Activated T-helper 9 cell treated with anti-CD3 and anti-CD28 coated beads, Interleukin-2, amount 50 U/mL, for 16 hours (primary cell): ENCODE measurements at places on chromosomes 2 and 18.

DNA sequence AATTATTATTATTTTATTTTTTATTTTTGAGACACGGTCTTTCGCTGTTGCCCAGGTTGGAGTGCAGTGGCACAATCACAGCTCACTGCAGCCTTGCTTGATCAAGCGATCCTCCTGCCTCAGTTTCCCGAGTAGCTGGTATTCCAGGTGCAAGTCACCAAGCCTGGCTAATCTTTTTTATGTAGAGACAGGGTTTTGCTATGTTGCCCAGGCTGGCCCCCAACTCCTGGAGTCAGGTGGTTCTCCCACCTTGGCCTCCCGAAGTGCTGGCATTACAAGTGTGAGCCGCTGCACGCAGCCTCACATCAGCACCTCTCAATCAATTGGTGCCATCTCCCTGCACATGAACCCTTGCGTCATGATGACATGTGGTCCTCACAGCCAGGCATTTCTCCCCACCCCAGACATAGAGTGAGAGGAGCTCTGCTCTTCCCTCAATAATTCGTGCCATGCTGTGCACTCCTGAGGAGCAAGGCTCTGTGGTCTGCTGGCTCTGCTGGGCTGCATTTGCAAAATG lies 5.9 kb downstream of the INPP5D start:
- DNase-seq, result no peak

GRCh38 chr2:10532638-10533101 lies 84.5 kb upstream of the ODC1 start:
- no peak for DNase-seq

GRCh38 chr2:40433736-40434135 lies 18.2 kb downstream of the SLC8A1 start:
- DNase-seq, result no peak

GRCh38 chr18:74604361-74604760 lies 6.7 kb downstream of the ZNF407 start:
- DNase-seq, result no peak

- DNase-seq, result no peak
Observed at GRCh38 chr2:27622921-27623384, 5.9 kb downstream of the CCDC121 start.

DNA sequence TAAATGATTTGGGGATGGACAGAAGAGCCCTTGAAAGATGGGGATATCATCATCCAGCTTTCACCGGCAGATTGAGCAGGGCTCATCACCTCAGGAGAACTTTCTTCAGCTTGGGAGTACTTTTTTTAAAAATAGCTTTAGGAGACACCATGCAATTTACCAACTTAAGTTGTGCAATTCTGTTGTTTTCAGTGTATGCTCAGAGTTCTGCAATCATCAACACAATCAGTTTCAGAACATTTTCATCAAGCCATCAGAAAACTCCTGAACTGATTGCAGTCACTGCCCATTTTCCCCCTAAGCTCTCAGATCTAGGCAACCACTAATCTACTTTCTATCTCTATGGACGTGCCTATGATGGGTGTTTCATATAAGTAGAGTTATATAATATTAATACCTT lies 117.7 kb downstream of the CRIM1 start:
- DNase-seq, result no peak

DNA sequence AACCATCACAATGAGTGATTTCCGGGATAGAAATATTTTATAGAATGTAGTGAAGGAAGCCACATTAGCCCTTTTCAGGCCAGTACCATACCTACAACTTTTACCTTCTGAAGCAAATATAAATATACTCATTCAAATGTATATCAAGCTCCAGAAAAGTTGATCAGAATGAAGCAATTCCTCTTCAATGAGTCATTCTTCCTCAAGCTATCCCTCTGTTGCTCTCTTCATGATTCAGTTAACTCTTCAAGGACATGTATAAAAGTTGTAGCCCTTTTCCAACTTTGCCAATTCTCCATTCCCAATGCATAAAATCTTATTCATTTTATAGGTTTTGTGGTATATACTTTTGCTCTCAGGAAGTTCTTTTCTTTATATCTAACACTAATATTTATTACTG lies 242.1 kb upstream of the RGPD4 start:
- no peak for DNase-seq

DNA sequence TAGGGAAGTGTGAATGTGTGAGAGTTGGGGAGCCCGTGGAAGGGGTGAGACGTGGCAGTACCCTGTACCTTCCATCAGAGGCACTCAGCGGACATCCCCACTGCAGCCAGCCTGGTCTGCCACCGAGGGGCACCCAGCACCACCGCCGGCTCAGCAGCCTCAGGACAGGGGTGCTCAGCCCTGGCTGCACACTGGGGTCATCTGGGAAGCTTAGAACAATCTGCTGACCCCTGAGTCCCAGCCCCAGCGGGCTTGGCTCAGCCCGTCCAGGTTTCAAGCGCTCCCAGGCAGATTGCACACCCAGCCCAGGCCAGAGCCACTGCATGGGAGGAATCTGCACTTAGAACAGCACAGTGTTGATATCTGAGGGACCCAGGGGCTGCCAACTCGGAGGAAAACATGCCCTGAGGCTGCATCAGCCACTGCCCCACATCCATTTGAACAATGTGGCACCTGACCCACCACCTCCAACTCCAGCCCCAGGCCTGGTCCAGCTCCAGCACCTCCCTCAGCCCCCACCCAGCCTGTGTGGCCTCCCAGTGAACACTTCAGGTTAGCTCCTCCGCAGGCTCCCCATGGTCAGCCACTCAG lies 147.1 kb upstream of the OTOS start:
- no peak for DNase-seq

DNA sequence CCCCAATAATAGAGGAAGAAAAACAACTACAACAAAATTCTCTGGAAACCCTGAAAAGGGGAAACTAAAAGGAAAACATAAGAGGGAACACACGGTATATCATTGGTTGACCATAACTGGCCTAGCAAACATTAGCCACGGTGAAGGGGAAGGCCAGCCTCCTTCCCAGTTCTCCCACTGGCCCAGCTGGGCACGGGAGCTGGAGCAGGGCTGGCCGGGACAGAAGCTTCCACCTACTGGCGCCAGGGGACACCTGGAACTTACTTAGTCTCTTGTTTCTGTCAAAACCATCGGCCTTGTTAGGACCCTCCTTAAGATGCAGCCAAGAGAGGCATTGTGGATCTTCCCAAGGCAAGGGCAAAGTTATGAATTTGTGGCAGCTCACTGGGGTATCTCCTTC lies 56.1 kb upstream of the DLGAP1 start:
- DNase-seq, result no peak

DNA sequence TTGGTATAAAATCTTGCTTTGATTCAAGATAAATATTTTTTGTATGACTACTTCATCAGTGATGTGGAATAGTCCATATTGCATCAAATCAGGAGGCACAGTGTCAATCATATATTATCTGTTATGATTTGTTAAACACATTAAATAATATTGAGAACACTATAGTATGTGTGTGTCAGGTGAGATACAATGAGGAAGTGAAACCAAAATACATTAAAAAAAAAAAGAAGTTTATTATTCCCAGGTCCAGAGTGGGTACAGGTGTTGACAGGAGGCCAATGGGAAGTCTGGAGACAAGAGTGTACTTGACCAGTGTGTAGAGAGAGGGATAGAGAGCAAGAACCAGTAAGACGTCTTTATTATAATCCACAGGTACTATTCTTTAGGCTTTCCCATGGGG lies 292.6 kb downstream of the FSIP2 start:
- no peak for DNase-seq

GRCh38 chr2:105834931-105835330 lies 90.2 kb downstream of the NCK2 start:
- no peak for DNase-seq

DNA sequence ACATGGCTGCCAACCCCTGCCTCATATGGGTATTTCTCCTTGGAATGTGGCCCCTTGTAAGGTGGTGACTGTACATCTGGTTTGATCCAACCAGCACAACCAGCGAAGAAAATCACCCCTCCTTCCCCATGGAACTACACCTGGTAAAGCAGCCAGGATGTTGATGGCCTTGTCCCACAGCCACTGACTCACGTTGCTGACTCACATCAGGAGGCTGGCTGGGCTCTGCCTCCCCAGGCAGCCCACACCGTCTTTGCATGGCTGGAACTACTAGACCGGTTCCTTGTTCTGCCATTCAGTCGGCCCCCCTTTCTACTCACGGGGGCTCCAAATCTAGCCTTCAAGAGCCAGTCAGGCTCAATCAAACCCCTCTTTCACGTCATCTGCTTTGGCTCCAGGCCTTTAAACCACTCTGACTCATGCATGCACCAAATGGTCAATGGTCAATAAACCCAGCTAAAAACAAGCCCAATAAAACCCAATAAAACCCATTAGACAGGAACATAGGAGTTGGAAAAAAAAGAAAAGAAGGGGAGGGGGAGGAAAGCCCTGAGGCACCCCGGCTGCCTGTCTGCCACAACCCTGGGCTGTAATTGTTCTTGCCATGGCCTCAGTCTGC lies 114.8 kb downstream of the PLB1 start:
- DNase-seq, result peak; percentile 25

GRCh38 chr2:241130316-241130715 lies 19.0 kb downstream of the PASK start:
- DNase-seq, result no peak

DNA sequence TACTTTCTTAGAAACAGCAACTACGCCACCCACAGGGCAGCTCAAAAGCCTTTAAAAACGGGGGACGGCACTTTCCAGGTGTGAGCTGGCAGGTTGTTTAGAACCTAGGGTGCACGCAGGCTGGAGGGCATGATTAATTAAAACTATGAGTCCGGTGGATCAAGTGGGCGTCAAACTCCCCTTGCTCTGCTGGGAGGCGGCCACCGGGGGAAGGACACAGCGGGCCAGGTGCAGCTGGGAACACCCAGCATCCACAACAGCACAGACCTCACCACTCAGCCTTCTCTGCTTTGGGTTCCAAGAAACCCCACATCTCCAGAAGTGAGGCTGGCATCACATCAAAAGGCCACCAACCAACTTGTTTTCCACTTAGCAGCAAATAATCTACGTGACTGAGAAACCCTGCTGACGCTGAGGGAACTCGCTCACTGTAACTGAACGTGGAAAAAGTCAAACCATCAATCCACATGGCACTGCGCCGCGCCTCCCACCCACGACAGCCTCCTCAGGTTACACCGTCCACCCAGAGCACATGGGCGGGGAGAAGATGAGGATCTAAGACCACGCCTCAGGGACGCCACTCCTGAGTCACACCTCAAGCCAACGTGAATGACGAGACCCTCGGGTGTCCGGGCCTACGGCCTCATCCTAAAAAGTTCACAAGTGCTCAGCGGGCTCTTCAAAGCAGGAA lies 118.2 kb downstream of the ZNF516 start:
- no peak for DNase-seq

DNA sequence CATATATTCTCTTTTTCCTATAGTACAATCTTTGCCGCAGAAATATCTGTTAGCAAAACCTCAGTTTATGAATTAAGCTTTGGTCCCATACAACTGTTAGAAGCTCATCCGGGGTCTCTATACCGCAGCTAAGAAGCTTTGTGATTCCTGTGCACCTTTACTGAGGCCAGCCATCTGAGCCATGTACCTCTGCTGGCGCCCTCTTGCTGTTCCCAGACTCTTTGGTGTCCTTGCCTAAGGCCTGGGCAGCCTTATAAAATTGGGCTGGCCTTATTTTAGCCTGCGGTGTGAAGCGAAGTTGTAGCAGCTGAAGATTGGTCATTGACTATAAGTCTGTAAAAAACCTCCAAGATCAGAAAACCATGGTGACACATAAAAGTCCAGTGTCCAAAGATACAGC lies 1135.1 kb upstream of the CHAC2 start:
- no peak for DNase-seq

DNA sequence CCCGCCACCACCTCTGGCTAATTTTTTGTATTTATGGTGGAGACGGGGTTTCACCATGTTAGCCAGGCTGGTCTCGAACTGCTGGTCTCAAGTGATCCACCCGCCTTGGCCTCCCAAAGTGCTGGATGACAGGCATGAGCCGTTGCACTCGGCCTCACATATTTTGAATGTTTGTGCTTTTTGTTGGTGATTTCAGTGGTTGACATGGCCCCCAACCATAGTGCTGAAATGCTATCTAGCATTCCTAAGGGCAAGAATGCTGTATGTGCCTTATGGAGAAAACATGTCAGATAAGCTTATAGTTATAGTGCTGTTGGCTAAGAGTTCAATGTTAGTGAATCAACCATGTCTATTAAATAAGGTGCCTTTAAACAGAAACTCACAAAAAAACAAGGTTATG lies 8.9 kb downstream of the ZAP70 start:
- DNase-seq, result no peak

DNA sequence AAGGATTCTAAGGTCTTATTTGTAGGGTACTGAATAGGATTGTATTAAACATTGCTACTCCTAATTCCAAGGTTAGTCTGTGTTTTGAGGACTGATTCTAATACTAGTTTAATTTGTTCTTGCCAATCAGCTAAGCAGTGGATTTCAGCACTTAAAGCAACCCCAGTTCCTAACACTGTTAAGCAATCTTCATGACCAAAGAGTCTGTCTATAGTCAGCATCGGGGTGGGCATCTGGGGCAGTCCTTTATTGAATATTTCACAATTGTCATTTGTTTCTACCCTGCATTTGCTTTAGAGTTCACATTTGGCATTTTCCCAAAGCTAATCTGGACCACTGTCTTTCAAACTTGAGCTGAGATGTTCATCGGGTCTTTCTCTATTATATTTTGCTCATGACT lies 248.0 kb upstream of the TANK start:
- no peak for DNase-seq

DNA sequence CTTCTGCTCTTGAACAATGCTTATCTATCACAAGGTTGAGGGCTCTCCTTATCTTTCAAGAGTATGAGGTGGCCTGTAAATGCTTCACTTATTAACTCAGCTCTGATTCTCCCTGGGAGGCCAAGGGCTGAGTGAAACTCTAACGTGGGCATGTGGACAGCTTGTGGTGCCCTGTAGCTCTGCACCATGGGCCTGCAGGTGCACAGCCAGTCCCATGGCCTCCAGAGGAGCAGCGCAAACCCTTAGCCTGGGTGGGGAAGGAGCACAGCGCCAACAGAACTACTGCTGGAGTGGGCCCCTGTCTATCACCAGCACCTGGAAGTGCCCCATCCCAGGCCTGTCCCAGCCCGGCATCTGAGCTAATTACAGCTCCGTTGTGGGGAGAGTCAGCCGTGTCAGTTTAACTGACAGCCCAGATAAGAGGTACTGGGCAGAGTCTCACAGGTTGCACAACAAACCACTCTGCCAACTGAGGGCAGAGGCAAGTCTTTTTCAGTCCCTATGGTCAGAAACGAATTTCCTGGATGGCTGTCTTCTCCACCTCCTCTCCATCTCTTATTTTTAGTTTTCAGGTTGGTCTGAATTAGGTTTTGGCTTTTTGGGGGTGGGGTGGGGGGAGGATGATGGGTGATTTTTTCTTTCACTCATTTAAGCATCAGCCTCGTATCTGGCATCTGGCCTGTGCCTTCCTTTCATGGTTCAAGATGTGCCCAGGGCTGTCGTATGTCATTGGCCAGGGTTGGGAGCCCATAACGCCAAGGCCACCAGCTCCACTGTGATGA lies 219.5 kb downstream of the BCL2 start:
- no peak for DNase-seq

DNA sequence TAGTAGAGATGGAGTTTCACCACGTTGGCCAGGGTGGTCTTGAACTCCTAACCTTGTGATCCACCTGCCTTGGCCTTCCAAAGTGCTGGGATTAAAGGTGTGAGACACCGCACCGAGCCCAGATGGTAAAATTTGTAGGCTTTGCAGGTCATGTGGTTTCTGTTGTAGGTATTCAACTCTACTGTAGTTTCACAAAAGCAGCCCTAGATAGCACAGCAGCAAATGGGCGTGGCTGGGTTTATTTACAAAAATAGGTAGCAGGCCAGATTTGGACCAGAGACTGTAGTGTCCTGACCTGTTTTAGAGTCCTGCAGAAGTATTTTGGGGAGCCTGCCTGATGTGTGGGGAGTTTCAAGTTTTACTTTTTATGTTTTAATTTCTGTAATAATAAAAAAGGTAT lies 84.1 kb upstream of the RASGRP3 start:
- DNase-seq, result no peak
